ENCODE measurements at places on chromosomes 7 and 10. TPM values are rescaled to one million over a fixed set of nuclear protein-coding genes. Genes with fewer than 3 reads are reported as not detected.

GRCh38 chr10:990808-991207 is 2.6 kb downstream of the GTPBP4 start:
- no peak for DNase-seq

GRCh38 chr7:107284911-107285479 is 116.2 kb downstream of the HBP1 start:
- no peak for DNase-seq

DNA sequence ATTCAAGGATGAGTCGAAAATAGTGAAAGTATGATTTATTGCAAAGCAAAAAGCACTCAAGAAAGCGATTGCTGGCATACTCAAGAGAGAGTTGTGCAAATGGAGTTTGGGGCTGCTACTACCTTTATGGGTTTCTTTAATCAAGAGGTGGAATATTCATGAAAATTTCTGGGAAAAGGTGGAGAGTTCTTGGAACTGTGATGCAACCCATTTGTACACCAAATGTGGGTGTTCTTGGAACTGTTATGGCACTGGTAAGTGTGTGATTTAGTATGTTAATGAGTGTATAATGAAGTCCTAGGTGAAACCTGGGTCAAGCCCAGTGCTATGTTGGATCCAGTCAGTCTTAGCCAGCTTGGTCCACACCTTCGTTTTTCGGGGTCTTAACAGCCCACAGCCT is 3.4 kb upstream of the VOPP1 start:
- no peak for DNase-seq

VSTM2A gene
- 99.1 TPM for total RNA-seq

CPEB3 gene
- total RNA-seq = 21.2 TPM

KIN gene
- total RNA-seq = 9.4 TPM

NPC1L1 gene
- not detected for total RNA-seq

CABCOCO1 gene
- total RNA-seq = 4.9 TPM

All from frontal cortex (tissue), 4 donors.